ENCODE measurements at places on chromosomes 13 and 19. TPM values are rescaled to one million over a fixed set of nuclear protein-coding genes. Genes with fewer than 3 reads are reported as not detected.

RUBCNL gene
- 3.2 TPM for total RNA-seq

TGFBR3L gene
- total RNA-seq = not detected

- no peak for DNase-seq
Observed at GRCh38 chr13:24927810-24928404, 163.9 kb downstream of the RNF17 start.

PRKD2 gene
- 29.5 TPM for total RNA-seq

- DNase-seq = no peak
Observed at GRCh38 chr13:27569405-27569804, 50.9 kb downstream of the LNX2 start.

GRCh38 chr13:95896301-95896700 lies 156.9 kb downstream of the UGGT2 start:
- no peak for DNase-seq

All from H7 (cell line).